ENCODE measurements at places on chromosomes 5 and 9.

DNA sequence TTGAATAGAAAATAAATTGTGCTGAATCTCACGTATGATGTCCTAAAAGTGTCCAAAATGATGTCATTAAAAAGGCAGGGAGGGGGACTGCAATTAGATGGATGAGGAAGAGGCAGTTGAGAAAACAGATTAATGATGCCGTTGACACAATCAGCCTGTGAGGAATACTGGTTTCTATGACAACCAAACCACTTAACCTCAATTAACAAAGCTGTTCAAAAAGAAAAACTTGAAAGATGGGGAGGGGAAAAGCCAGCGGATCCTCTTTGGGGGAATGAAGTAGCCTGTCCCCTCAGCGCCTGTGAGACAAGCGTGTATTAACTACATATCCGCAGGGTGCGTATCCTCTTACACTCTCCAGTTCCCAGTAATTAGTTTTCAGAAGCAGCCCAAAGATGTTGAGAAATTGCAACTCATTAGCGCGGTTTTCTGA lies 160.7 kb downstream of the TTC39B start:
- no peak for DNase-seq

GRCh38 chr9:108845507-108845906 lies 10.3 kb downstream of the ACTL7B start:
- no peak for DNase-seq

DNA sequence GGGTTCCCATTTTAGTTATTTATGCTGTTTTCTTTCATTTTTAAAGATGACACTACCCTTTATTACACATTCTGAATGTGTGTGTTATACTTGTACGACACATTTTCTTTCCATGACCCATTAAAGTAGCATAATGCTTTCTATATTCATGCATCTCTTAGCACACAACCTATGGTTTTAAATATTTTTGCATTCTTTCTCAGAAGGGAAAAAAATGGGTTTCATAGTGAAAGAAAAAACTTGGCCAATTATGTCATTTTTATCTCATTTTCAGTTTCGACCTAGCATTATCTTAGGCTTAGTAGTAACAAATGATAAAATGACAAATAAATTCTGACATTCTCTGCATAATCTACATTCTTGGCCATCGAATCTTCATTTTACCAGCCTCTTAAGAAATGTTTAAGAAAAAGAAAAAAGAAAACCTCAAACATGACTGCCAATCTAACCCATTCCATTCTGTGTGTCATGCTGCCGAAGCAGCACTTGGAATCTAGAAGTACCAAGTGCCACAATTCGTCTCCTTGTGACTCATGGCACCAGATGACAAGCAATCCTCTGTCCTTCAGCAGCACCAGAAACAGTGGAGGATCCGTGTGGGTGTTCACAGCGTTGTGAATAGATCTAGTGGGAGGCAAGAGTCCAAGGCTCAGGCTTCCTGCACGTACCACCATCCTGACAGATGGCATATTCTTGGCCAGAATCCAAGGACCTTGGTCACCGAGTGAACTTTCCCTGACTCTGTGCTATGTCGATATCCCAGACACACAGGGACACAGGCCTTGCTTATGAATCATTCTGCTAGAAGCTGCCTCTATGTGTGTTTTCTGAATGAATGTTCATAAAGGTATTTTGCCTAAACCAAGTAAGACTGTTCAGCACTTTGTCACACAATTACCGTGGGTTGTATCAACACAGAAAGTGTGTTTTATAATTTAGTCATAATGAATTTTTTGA lies 502.7 kb downstream of the NR2F1-AS1 start:
- no peak for DNase-seq

DNA sequence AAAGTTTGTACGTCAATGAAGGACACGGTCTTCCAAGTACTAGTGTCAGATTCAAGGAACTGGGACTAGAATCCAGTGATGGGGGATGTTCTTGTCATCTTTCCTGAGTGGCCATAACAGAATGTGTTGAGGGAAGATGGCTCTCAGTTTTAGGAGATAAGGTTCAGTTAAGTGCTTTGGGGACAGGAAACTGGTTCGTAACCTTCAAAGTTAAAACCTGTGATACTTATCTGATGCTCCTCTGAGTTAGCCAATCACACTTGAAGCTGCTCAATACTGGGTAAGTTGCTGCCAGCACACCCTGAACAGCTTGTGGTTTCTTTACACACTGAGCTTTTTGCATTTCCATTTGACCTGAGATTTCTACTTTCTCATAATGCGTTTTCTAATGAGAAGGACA lies 64.4 kb downstream of the PIK3R1 start:
- no peak for DNase-seq

- DNase-seq: no peak
Observed at GRCh38 chr5:120682851-120683250, 218.8 kb downstream of the PRR16 start.

- DNase-seq: peak; percentile 43
Observed at GRCh38 chr9:98795970-98796363, 388 bp downstream of the ANKS6 start.

GRCh38 chr9:94210616-94211603 lies 48.2 kb upstream of the ZNF169 start:
- no peak for DNase-seq

All from mucosa of descending colon (tissue), 3 donors.